ENCODE measurements at places on chromosomes 4 and X.

GRCh38 chr4:118850488-118851173 is 14.7 kb upstream of the SEC24D start:
- DNase-seq: peak; percentile 23

GRCh38 chrX:38919202-38919601 is 117.9 kb downstream of the MID1IP1 start:
- DNase-seq: no peak

DNA sequence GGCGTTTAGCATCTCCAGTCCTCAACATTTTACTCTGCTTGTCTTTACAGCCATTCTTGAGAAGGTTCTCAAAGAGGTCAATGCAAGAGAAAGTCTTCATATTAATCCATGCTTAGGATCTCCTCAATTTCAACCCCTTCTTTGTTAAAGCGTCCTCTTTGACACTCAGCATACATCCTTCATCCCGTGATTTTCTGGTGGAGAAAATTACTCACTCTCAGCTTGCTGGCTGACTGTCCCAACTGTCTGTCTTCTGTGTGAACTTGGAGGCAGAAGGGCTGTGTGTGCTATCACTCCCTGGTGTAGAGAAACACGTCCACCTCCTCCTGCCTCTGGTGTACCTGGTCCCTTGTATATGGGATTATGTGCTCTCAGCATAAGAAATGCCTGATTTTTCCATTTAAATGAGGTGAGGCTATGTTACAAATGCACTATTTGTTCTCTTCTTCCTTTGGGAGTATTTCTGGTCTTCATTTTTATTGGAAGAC is 57.8 kb downstream of the GALNT7 start:
- DNase-seq: no peak

- no peak for DNase-seq
These were observed 203.9 kb upstream of the VCX3A start for GRCh38 chrX:6738518-6739470.

DNA sequence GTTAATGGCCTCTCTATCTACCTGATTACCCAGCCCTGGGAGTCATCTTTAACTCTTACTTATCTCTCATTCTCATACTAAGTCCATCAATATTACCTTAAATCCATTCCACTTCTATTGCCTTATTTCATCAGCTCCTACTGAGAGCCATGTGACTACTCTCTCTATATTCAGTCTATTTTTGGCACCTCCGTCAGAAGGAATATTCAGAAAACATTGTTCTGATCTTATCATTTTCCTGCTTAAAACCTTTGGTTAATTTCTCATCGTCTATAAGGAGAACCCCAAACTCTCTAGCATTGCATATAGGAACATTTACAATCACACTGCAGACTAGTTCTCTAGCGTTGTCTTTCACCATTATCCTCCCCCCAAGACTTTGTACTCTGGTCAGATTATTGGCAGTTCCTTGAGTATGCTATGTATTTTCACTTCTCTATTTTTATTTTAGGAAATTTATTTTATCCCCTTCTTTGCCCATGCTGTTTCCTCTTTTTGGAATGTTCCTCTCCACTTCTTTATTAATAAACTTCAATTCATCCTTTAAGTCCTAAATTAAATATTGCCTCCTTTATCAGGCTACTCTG is 13.7 kb upstream of the AMMECR1 start:
- no peak for DNase-seq

Measured in GM03348 (cell line).